ENCODE measurements at places on chromosomes 4 and X. TPM values are rescaled to one million over a fixed set of nuclear protein-coding genes. Genes with fewer than 3 reads are reported as not detected.
A peak's percentile ranks its signal among the peaks of the same experiment; 100 is the strongest.

ODAPH gene
- not detected for polyA plus RNA-seq

SORCS2 gene
- 0.21 TPM for polyA plus RNA-seq

ATP2B3 gene
- polyA plus RNA-seq: not detected

SPIN2A gene
- polyA plus RNA-seq: 0.97 TPM

BMX gene
- not detected for polyA plus RNA-seq

CPZ gene
- polyA plus RNA-seq: 1.0 TPM

DNA sequence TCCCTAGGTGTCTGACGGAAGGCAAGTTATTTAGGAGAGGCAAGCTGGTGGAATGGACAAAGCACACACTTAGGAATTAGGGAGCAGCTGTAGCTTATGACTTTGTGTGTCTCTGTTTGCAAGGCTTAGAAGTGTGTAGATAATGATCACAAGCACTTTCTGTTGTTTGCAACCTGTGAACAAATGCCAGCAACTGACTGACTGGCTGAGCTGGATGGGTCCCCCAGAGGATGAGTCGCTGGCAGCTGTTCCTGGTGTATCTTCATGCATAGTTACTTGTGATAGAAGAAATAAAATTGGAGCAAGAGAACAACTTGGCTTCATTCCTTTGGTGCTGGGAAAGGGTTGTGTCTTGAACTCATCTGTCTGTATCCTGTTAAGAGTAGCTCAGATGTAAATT is 64.2 kb upstream of the BEND4 start:
- DNase-seq: no peak

DNA sequence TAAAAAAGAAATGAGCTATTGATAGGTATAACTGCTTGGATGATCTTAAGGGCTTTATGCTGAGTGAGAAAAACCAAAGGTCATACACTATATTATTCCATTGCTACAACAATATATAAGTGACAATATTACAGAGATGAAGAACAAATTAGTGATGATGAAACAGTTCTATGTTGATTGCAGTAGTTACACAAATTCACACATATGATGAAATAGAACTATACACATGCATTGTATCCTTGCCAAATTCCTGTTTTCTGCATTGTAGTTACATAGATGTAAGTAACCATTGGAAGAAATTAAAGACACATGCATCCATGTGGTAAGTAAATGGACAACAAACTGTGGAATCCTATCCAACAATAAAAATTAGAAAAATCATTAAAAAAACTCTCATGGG is 76.5 kb downstream of the CENPC start:
- no peak for DNase-seq

GRCh38 chrX:38704146-38704882 is 96.9 kb upstream of the MID1IP1 start:
- no peak for DNase-seq

- peak; percentile 95 for DNase-seq
Observed at GRCh38 chr4:119652998-119653397, 24.4 kb upstream of the PDE5A start.

GRCh38 chr4:112125416-112125815 is 19.8 kb upstream of the FAM241A start:
- no peak for DNase-seq

- no peak for DNase-seq
Observed at GRCh38 chr4:85909851-85910250, 434.9 kb downstream of the ARHGAP24 start.

DNA sequence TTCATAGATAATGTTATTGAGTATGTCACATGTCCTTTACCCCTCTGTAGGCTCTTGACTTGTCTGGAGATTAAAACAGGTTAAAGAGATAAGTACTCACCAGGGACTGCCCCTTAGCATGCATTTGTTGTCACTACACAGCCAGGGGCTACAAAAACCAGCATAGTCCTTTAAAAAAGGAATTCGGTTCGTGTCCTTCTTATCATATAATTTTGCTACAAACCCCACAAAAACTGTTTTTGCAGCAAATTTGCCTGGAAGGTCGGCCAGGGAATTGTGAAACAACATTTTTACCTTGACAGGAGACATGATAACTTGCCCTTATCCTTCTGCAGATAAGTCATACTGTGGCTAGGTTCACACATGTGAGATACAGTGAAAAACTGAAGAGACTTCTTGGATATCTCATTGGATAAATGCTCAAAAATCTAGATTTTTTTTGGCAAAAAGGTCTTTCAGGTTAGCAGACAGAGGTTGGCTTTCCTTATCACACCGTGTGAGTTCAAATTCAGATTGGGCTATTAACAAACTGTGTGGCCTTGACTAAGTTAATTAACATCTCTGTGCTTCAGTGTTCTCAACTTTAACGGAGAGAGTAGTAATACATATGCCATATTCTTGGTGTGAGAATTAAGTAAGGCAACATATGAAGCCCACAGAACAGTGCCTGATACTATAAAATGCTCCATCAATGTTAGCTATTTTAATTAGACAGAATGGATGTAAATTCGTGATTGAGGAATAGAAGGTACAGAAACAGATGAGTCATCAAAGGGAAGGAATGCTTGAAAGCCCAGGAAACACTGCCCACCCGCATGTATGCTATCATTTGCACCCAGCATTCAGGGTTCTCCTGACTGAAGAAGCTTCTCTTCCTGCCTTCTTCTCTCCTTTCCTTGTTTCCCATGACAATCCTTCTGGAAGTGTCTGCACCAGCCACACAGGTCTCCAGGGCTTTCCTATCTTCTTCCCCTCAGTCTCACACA is 30.0 kb downstream of the FAM9C start:
- DNase-seq: no peak

GRCh38 chrX:112735147-112735546 is 55.4 kb upstream of the LHFPL1 start:
- DNase-seq: no peak

- peak; percentile 54 for DNase-seq
Observed at GRCh38 chr4:113952452-113953029, 26.9 kb downstream of the ARSJ start.
